ENCODE measurements at places on chromosomes 3 and 15. TPM values are rescaled to one million over a fixed set of nuclear protein-coding genes. Genes with fewer than 3 reads are reported as not detected.

Gene RTP1
- total RNA-seq, result not detected

Gene MKRN3
- 2.5 TPM for total RNA-seq

Gene IMPG2
- total RNA-seq, result 0.29 TPM

Gene TRAK1
- total RNA-seq, result 49.6 TPM

Gene GHSR
- not detected for total RNA-seq

Gene SRPRB
- total RNA-seq, result 45.4 TPM

Gene CHCHD6
- 17.1 TPM for total RNA-seq

Gene C3orf33
- 4.5 TPM for total RNA-seq

Gene ATP13A5
- total RNA-seq, result 2.0 TPM

Gene CDHR4
- not detected for total RNA-seq

Gene NEO1
- total RNA-seq, result 44.8 TPM

Gene CNBP
- total RNA-seq, result 314 TPM

Gene HCN4
- 0.06 TPM for total RNA-seq

Gene NPAP1
- 0.17 TPM for total RNA-seq

Gene SLC28A2
- total RNA-seq, result 0.35 TPM

Gene BOC
- 6.1 TPM for total RNA-seq

Gene SPSB4
- 1.2 TPM for total RNA-seq

Gene CCDC33
- total RNA-seq, result not detected

Gene TTC21A
- 11.6 TPM for total RNA-seq

Gene TMCO5A
- not detected for total RNA-seq

Gene COMMD2
- total RNA-seq, result 49.8 TPM

Gene FEZF2
- not detected for total RNA-seq

Gene OR5K2
- total RNA-seq, result not detected

Gene TYRO3
- 22.6 TPM for total RNA-seq

Gene NAALADL2
- total RNA-seq, result 8.5 TPM

Gene GUCA1C
- not detected for total RNA-seq

Gene PPP2R3A
- 7.4 TPM for total RNA-seq

Gene SLC2A2
- not detected for total RNA-seq

Gene CNTN6
- total RNA-seq, result 9.2 TPM

Gene C15orf61
- total RNA-seq, result 7.4 TPM

Gene THRB
- 19.7 TPM for total RNA-seq

Gene THPO
- total RNA-seq, result 0.20 TPM

Gene FGF7
- 21.9 TPM for total RNA-seq

Gene IL20RB
- 3.7 TPM for total RNA-seq

Gene RASGRF1
- 105 TPM for total RNA-seq

Gene DNAH12
- 0.52 TPM for total RNA-seq

Gene EPHA6
- not detected for total RNA-seq

Gene SPATA12
- 0.38 TPM for total RNA-seq

Gene FSIP1
- 0.96 TPM for total RNA-seq

Gene AGBL1
- 6.5 TPM for total RNA-seq

Gene ZNF660
- total RNA-seq, result 5.9 TPM

Gene ANKUB1
- total RNA-seq, result not detected

Gene SGO1
- not detected for total RNA-seq

Gene ACSBG1
- total RNA-seq, result not detected

Gene ANKRD34C
- not detected for total RNA-seq

Gene AADAC
- total RNA-seq, result 3.2 TPM

Gene UACA
- total RNA-seq, result 39.9 TPM

Gene C3orf80
- total RNA-seq, result 1.3 TPM

Gene GXYLT2
- total RNA-seq, result 8.4 TPM

Gene ALDH1A2
- 27.3 TPM for total RNA-seq

Gene CISH
- total RNA-seq, result 71.6 TPM
